NAMALWA (cell line): ENCODE measurements at places on chromosomes 6 and 20.

DNA sequence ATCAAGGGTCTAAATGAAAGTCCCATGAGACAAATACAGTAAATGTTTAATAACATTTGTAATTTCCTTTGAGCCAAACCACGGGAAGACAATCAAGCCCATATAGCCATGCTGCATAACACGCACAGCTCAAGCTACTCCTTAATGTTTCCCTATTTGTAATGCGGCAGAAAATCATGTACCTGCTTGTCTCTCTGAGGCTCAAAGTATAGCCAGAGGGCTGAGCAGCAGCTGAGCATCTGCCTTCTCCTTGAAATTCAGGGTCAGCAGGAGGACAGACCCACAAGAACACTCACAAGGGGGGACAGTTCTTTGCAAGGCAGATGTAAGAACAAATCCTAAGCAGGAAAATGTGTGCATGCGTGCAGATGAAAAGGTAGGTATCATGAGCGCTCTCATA lies 45.8 kb upstream of the JARID2 start:
- DNase-seq, result no peak

- no peak for DNase-seq
Observed at GRCh38 chr6:152978058-152978457, 4.8 kb downstream of the FBXO5 start.

- no peak for DNase-seq
Observed at GRCh38 chr6:19697744-19698290, 139.4 kb upstream of the ID4 start.

GRCh38 chr20:6421321-6422248 lies 298.8 kb upstream of the FERMT1 start:
- no peak for DNase-seq

- DNase-seq, result no peak
Observed at GRCh38 chr6:116461932-116462885, 1.0 kb downstream of the CALHM6 start.

GRCh38 chr6:88266126-88266525 lies 100.0 kb upstream of the CNR1 start:
- no peak for DNase-seq

GRCh38 chr6:111759836-111760785 lies 113.1 kb downstream of the FYN start:
- DNase-seq, result no peak

DNA sequence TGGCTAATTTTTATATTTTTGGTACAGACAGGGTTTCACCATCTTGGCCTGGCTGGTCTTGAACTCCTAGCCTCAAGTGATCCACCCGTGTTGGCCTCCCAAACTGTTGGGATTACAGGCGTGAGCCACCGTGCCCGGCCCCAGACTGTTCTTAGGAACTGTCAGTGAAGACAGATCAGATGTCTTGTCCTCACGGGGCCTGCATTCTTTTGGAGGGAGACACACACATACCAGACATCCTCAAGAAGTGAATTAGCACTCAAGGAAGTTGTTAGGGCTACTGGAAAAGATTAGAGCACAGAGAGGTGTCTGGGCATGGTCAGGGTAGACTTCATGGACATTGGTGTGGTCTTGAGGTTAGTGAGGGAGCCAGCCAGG lies 10.3 kb upstream of the LPIN3 start:
- DNase-seq, result no peak
